ENCODE measurements at places on chromosomes 13 and 19. TPM values are rescaled to one million over a fixed set of nuclear protein-coding genes. Genes with fewer than 3 reads are reported as not detected.

GRCh38 chr19:12837225-12837624 lies 1.1 kb upstream of the MAST1 start:
- DNase-seq, result no peak

- no peak for DNase-seq
Measured at GRCh38 chr13:98515818-98516465, 61.0 kb downstream of the STK24 start.

DNA sequence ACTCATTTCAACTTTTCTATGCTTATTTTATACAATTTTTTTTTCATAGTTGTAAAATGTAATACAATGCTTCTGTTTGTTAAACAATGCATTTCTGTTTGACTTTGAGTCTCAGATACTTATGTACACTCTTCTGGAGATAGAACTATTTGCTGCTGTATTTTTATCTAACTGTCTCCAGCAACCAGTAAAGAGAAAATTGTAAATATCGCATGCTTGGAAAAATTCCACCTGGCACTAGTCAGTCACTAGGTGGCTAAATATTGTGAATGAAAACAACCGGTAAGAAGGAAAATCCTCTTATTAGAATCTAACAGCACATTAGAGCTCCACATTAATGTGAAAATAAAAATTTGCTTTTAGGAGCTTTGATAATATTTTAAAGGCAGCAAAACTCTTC lies 876.5 kb downstream of the PCDH9 start:
- DNase-seq, result no peak

URAD gene
- total RNA-seq, result not detected

VRK3 gene
- total RNA-seq, result 52.1 TPM
